Activated T-cell treated with anti-CD3 and anti-CD28 coated beads, Interleukin-2, amount 50 U/mL, for 72 hours (primary cell): ENCODE measurements at places on chromosomes 7 and 10. TPM values are rescaled to one million over a fixed set of nuclear protein-coding genes. Genes with fewer than 3 reads are reported as not detected.

HOXA9 gene
- total RNA-seq, result not detected

SLC26A5 gene
- not detected for total RNA-seq

ITGB8 gene
- 0.02 TPM for total RNA-seq

GRCh38 chr10:34094961-34095360 lies 720.1 kb downstream of the PARD3 start:
- no peaks in the 10 kb centered on the region for H3K4me1 ChIP-seq
- no peaks in the 10 kb centered on the region for H3K27me3 ChIP-seq
- DNase-seq, result no peak
- peaks cover 5% of the 10 kb centered on the region for H3K36me3 ChIP-seq
- H3K4me3 ChIP-seq, result no peak overlapping the region

DNA sequence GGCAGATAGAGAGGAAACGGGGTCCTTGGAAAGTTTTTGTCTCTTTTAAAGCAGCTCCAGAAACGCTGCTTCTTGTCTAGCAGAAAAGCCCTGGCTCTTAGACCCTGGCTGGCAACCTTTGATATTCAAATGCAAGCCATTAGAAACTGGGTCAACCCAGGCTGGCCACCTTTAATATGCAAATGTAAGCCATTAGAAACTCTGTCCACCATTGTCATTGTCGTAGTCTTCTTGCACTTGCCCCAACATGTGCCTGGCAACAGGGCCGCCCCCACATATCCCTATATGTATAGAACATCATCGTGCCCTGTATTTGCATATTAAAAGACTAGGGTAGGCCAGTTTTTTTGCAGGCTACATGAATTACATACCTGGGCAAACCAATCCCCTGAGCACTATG lies 621.3 kb upstream of the DPP6 start:
- H3K4me1 ChIP-seq, result no peaks in the 10 kb centered on the region
- no peaks in the 10 kb centered on the region for H3K36me3 ChIP-seq
- H3K4me3 ChIP-seq, result no peak overlapping the region
- DNase-seq, result no peak
- no peaks in the 10 kb centered on the region for H3K27me3 ChIP-seq

DNA sequence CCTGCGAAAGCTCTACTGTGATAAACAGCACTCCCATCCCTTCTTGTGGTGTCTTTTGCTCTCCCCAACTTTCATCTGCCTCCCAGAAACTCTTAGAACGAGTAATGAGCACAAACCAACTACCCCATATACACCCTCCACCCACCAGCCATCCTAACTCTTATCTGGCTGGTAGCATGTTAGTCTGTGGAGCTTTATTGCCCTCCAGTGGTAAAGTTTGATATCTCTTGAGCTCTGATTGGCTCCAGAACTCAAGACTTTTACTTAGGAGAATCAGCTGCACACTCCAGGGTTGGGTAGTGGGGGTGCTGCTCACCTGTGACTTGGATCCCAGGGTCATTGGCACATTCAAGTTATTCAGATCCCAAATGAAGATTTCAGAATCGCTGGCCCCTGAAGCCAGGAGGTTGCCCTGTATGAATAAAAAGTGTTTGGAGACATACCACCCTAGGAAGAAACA lies 10.9 kb downstream of the SEC31B start:
- DNase-seq, result peak; percentile 68
- no peaks in the 10 kb centered on the region for H3K27me3 ChIP-seq
- peaks cover 79% of the 10 kb centered on the region for H3K4me1 ChIP-seq

- no peak for DNase-seq
- no peak overlapping the region for H3K4me3 ChIP-seq
- no peaks in the 10 kb centered on the region for H3K27me3 ChIP-seq
Observed at GRCh38 chr10:47057471-47057870, 146.2 kb downstream of the PTPN20 start.

- H3K4me3 ChIP-seq, result no peak overlapping the region
- no peak for DNase-seq
- H3K27me3 ChIP-seq, result no peaks in the 10 kb centered on the region
- peaks cover 4% of the 10 kb centered on the region for H3K36me3 ChIP-seq
- H3K27ac ChIP-seq, result peak overlapping the region; percentile 27
- peaks cover 75% of the 10 kb centered on the region for H3K4me1 ChIP-seq
Observed at GRCh38 chr10:69332278-69333010, 54.1 kb downstream of the HK1 start.
